Calu3 (cell line): ENCODE measurements at places on chromosomes 5 and 9.

DNA sequence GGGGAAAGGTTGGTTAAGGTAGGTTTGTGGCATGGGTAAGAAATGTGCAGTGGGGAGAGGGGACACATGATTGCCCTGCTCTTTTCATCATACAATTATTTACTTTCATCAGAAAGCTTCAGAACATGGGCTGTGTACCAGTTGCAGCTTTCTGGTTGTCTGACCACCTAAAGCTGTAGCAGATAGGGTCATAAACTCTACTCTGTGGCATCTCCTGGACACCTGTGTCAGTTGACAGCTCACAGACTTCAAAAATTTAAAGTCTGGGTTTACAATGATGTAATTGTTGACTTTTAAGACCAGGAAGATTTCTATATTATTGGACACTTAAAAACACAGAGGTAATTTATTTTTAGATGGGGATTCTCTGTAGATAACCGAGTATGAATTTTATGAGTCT, 222.7 kb upstream of the PRR16 start:
- no peak overlapping the region for H3K27ac ChIP-seq
- DNase-seq = no peak
- no peak overlapping the region for H3K4me3 ChIP-seq
- H3K27me3 ChIP-seq = no peaks in the 10 kb centered on the region
- H3K4me1 ChIP-seq = no peaks in the 10 kb centered on the region
- H3K36me3 ChIP-seq = no peaks in the 10 kb centered on the region

DNA sequence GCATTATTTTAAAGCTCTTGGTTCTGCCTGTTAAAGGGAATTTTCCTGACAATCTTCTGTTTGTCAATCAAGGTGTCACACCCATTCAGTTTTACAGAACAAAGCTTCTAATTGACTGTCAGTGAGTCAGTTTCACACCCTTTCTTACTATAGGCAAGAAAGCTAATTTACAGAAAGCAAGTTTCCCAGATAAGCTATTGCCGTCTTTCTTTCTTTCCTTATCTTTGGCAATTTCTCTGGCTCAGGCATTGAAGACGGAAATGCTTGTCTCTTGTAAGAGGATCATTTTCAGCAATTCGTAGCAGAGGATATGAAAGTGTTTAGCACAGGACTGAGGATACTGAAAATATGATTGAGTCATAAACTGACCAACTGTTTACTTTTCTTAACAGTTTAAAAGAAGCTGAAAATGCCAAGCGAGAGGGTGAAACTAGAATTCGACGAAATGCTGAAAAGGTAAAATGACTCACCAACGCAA, 27.0 kb downstream of the SPINK5 start:
- no peaks in the 10 kb centered on the region for H3K27me3 ChIP-seq
- peaks cover 5% of the 10 kb centered on the region for H3K36me3 ChIP-seq
- H3K27ac ChIP-seq = peak overlapping the region; percentile 96
- peak; percentile 12 for DNase-seq
- H3K4me3 ChIP-seq = peak overlapping the region; percentile 70
- H3K4me1 ChIP-seq = peaks cover 45% of the 10 kb centered on the region

DNA sequence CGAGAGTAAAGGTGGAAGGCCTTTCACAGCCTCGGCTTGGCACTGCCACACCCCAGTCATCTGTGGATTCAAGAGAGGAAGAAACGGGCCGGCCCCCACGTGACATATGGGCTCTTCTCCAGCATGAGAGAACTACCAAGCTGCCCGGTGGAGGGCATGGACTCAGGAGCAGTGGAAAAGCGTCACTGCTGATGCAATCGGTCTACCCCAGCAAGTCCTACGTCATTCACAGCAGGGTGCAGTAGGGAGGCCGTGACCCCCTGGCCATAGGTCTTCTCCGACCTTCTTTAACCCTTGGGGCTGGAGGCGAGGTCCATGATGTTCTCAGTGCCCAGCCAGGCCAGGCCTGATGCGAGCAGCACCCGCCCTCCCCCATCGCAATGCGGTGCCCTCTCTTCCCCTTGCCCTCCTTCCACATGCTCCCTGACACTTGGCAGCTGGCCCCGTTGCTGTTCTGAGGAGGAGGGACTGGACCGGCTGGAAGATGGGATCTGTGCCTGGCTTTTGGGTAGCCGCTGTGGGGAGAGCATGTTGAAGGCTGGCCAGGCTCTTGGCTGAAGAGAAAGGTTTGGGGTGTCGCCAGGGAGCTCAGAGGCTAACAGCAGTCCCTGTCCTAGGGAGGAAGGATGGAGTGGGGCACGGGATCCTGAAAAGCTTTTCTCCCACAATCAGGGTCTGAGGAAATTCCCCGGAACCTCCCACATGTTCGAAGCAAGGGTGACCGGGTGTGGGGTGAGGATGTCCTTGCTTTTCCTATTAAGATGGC, 89.8 kb downstream of the LIFR start:
- H3K27me3 ChIP-seq = no peaks in the 10 kb centered on the region
- H3K36me3 ChIP-seq = no peaks in the 10 kb centered on the region
- H3K27ac ChIP-seq = no peak overlapping the region
- no peak overlapping the region for H3K4me3 ChIP-seq
- DNase-seq = no peak

DNA sequence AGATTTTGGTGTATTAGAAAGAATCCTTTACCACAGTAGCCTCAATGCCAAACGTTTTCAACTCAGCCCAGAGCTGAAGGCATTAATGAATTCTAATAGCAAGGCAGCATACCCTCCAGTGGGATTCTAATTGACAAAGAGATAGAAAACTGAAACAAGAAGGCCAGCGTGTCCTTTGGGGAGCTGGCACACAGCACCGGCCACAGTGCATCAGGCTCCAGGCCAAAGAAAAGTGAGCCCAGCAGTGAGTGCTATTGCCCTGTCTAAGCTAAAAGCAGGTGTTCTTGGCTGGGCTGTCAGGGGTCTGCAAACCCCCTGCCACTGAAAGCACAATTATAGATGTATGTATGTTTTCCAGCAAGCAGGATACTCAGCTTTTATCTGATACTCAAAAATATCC, 40.4 kb downstream of the PPIC start:
- no peak for DNase-seq
- no peaks in the 10 kb centered on the region for H3K27me3 ChIP-seq
- H3K4me1 ChIP-seq = no peaks in the 10 kb centered on the region
- no peaks in the 10 kb centered on the region for H3K36me3 ChIP-seq
- no peak overlapping the region for H3K4me3 ChIP-seq

DNA sequence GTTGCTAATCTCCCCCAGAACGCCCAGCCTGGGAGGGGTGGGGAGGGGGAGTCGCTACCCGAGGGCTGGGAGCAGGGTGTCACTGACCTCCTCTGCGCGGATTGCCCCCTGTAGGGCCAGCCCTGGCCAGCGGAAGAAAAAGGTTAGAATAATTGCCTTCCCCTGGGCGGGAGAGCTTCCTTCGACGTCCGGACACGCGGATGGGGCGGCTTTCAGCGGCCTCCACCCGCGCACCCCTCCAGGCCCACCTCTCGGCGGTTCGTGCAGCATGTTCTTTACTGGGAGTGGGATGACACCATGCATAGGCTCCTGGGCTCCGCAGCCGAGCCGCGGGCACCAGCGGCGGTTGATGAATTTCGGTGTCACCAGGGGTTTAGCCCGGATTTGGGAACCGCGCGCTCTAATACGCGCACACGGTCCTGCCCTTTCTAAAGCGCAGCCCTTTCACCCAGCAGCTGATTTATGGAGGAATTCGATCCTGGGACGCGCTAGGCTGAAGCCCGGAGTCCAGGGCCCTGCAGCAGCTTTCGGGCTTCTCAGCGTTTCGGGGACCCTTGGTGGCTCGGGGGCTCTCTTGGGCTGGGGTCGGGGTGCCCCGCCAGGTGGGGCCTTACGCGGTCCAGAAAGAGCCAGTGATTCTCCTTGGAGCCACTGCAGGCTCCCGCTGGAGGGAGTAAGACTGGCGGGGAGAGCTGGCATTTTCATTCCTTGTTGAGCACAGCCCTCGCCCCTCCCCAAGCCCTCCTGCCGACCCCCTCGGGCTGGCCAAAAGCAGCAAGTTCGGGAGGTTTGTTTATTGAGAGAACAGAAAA, 10.1 kb downstream of the LMX1B start:
- peaks cover 7% of the 10 kb centered on the region for H3K36me3 ChIP-seq
- DNase-seq = no peak
- no peak overlapping the region for H3K4me3 ChIP-seq
- no peak overlapping the region for H3K27ac ChIP-seq
- no peaks in the 10 kb centered on the region for H3K4me1 ChIP-seq

DNA sequence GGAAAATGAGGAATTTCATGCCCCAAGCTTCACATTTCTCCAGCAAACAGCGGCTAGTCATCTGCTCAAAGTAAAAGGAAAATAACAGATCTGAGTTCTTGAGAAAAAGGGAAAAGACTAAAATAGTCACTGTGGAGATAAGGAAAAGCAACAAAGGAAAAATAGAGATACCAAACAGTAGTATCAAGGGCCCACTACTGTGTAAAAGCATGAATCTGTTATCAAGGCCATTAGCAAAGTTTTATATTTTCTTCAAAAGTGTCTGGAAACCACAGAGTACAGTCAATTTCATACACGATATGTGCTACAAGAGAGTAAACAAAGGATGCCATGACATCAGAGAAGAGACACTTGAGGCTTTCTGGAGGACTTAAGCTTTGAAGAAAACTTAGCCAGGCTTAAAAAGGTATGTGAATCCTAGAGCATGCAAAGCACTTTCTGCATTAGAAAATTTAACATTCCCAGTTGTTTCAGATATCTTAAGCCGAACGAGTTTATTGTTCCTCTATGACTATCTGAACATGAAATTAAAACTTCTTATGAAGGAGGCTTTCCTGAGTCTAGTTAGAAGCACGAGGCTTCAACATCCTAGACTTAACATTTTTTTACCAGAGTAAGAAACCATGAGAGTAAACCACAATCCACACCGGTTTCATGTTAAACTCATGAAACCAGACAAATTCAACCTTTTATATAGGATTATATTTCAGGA, 1.2 kb downstream of the TTC33 start:
- no peak for DNase-seq
- no peaks in the 10 kb centered on the region for H3K36me3 ChIP-seq
- H3K27me3 ChIP-seq = no peaks in the 10 kb centered on the region
- H3K27ac ChIP-seq = no peak overlapping the region
- H3K4me3 ChIP-seq = no peak overlapping the region

DNA sequence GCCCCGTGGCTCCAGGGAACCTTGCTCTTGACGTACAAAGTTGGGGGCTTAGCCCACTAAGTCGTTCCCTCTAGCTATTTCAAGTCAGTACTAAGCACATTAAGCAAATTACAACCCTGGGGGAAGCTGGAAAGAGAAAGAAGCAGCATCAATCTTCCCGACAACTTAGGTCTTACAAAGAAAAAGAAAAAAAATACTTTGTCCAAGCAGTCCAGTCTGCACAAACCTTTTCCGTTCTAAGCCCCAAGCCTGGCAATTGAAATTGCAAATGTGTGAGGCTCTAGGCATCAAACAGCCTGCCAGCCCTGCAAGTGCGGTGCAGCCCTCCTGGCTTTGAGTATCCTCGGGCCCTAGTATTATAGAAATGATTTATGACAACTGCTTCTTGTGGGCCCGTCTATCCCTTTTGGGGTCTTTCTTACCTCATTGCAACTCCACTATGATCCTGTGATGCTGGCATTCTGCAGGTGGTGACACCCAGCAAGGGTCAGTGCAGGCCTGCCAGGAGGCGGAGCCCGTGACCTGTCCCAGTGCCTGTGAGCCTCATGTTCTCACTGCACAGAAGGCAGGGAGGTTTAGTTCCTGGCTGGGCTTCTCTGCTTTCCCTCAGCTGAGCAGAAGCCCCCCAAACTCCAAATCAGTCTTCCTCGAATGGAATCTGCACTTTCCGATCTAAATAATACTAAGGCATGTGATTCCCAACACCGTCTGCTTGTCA, 232.3 kb upstream of the IRX2 start:
- H3K4me1 ChIP-seq = no peaks in the 10 kb centered on the region
- no peaks in the 10 kb centered on the region for H3K27me3 ChIP-seq
- DNase-seq = no peak
- no peaks in the 10 kb centered on the region for H3K36me3 ChIP-seq
- no peak overlapping the region for H3K27ac ChIP-seq
- H3K4me3 ChIP-seq = no peak overlapping the region

DNA sequence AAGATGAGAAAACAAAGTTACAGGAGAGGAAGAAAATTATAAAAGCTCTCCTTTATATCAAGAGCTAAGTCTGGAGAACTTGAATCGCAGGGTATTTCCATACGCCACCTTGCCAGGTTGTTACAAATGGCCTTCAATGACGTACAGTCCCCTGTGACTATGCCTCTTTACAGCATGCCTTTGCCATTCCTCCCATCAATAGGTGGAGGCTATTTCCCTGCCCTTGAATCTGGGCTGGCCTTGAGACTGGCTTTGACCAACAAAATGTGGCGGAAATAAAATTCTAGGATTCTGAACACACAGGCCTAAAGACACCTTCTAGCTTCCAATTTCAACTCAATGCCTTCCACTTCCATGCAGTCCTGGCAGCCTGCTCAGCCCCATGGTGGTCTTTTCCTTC, 45.7 kb downstream of the TSSK1B start:
- H3K36me3 ChIP-seq = no peaks in the 10 kb centered on the region
- no peak overlapping the region for H3K27ac ChIP-seq
- H3K27me3 ChIP-seq = peaks cover 1% of the 10 kb centered on the region
- DNase-seq = no peak
- no peak overlapping the region for H3K4me3 ChIP-seq

DNA sequence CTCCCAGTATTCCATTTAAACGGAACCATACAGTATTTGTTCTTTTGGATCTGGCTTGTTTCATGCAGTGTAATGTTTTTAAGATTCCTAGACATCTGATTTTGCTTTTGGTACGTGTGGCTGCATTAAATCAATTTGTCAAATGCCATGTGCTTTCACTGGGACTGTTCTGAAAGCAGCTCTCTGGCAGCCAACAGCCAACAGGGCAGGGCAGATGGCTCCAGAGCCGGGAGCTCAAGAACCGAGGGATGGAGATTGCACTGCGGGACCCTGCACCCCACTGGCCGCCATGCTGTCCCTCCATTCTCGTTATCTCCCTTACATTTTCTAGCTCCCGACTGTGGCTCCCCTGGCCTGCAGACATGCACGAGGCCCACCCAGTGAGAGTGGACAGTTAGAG, 33.4 kb upstream of the AIF1L start:
- no peaks in the 10 kb centered on the region for H3K36me3 ChIP-seq
- no peak overlapping the region for H3K27ac ChIP-seq
- no peaks in the 10 kb centered on the region for H3K4me1 ChIP-seq

DNA sequence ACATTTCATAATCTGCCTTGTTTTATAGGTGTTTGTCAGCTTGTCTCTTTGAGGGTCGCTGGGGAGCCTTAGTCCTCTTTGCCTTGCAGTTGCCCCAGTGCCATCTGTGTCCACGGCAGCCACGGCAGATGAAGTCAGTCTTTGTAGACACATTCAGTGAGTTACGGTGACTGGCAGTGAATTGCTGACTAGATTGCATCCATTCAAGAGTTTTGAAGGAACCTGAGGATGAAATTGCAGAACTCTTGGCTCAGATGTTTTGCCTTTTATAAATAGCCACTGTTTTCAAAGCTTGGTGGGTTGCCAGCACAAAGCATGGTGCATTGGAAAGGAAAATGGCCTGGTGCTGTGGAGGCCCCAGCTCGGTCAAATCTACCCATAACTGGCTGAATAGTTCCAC, 125.6 kb downstream of the TRIO start:
- peak overlapping the region; percentile 83 for H3K27ac ChIP-seq
- H3K27me3 ChIP-seq = no peaks in the 10 kb centered on the region
- DNase-seq = no peak
- H3K36me3 ChIP-seq = peaks cover 23% of the 10 kb centered on the region
